ENCODE measurements at places on chromosomes 16 and 17. TPM values are rescaled to one million over a fixed set of nuclear protein-coding genes. Genes with fewer than 3 reads are reported as not detected.

LPCAT2 gene
- 19.6 TPM for total RNA-seq

NT5C3B gene
- 77.0 TPM for total RNA-seq

ADORA2B gene
- 7.8 TPM for total RNA-seq

PITPNC1 gene
- total RNA-seq: 7.2 TPM

C16orf92 gene
- total RNA-seq: not detected

MYH2 gene
- not detected for total RNA-seq

ASPHD1 gene
- 3.1 TPM for total RNA-seq

NME3 gene
- total RNA-seq: 21.7 TPM

TNFRSF17 gene
- not detected for total RNA-seq
